Stimulated activated CD8-positive, alpha-beta memory T cell treated with anti-CD3 and anti-CD28 coated beads, Interleukin-2, amount 100 ng/mL, for 1 hour (primary cell): ENCODE measurements at places on chromosomes 2 and 18.
A peak's percentile ranks its signal among the peaks of the same experiment; 100 is the strongest.

DNA sequence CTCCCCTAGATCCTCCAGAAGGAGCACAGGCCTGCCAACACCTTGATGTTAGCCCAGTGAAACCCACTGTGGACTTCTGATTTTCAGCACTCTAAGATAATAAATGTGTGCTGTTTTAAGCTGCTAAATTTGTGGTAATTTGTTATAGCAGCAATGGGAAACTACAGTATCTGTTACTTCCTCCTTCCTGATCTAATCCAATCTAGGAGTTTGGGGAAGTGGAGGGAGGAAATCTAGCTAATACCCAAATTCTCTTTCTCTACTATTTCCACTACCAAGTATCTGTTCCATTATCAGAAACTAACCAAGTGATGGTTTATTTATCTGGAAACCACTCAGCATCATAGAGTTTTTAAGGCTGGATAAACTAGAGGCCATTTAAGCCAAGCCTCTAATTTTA, 64.9 kb downstream of the AFF3 start:
- DNase-seq: no peak

- DNase-seq: no peak
These were observed 212.5 kb upstream of the GULP1 start for GRCh38 chr2:188079196-188079595.

DNA sequence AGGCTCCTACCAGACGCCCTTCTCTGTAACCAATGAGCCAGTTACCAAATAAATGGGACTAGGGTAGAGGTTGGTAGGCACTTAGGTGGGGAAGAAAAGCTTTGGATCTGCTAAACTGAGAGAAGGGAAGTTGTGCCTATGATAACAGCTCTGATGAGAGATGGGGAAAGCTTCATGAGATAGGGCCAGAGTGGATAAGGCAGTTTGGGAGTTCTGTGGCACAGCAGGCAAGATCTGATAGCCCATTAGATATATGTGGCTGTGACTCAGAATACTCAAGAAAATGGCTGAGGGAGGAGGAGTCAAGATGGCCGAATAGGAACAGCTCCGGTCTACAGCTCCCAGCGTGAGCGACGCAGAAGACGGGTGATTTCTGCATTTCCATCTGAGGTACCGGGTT, 99.8 kb downstream of the PDE11A start:
- no peak for DNase-seq

DNA sequence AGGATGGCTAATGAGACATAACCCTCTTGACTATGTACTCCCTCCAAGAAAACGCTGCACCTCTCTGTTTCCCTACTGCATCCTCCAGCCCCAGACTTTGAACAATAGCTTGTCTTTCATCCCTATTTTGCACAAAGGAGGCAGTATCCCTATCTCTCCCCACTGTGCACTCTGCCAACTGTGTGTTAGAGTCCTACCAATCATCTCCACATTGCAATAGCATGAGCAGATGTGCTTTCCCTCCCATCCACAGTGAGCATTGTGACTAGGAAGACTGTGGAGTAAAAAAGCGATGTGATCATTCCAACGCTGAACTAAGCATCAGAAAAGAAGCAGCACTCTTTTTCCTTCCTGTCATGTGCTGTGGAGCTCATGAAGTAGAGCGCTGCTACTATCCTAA, 206.3 kb upstream of the GULP1 start:
- no peak for DNase-seq

DNA sequence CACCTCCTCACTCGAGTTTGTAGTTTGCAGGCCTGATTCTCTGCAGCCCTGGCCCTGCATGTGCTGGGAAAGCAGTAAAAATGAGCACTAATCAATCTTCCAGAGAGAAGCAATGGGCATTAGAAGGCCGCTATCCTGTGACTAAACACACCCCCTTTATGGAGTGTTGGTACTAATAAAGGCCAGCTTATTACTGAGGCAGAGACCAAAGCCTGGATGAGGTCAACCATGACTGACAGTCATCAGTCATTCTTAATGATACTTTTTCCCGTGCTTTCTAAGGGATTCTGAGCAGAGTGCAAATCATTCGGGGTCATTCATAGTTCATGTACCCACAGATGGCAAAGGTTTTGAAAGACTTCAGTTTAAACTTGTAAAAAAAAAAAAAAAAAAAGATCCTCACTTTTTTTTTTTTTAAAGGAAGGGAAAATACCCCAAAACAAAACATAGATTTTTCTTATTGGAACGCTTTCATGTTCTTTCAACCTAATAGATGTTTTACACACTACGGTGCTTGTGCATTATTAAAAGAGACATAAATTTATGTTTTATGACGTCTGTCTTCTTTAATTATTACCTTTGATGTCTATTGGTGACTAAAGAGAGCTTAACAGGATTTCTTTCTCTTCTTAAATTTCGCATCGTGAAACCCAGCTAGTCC, 13.2 kb downstream of the TSHZ1 start:
- DNase-seq: no peak

GRCh38 chr2:100580367-100581276, 17.8 kb downstream of the PDCL3 start:
- no peak for DNase-seq

DNA sequence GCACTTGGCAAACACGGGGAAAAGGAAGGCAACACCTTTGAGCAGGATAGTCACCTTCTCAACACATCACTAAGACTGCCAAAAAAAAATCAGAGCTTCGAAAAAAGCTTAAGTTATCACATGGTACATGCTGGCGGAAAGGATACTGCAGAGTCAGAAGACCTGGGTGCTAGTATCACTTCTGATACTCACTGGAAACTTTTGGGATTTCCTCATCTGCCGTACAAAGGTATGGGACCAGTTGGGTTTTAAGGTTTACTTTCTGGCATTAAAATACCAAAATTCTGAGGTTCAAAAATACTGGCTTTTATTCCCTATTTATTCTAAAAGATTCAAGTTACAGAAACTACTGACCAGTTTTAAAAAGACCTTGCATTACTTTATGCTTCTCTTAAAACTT, 2.9 kb downstream of the SUCLG1 start:
- no peak for DNase-seq

- DNase-seq: no peak
These were observed 91.6 kb downstream of the FAM161A start for GRCh38 chr2:61762292-61762691.

DNA sequence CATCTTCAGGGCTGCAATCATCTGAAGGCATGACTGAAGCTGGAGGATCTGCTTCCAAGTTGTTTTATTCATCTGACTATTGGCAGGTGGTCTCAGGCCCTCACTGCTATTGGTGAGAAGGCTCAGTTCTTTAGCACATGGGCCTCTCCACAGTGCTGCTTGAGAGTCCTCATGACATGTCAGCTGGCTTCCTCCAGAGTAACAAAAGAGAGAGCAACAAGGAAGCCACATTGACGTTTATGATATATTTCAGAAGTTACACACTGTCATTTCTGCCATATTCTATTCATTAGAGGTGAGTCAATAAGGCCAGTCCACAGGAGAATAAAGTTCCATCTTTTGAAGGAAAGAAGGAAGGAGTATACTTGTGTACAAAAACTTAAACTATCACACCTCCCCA, 7.9 kb upstream of the SIGLEC15 start:
- no peak for DNase-seq

DNA sequence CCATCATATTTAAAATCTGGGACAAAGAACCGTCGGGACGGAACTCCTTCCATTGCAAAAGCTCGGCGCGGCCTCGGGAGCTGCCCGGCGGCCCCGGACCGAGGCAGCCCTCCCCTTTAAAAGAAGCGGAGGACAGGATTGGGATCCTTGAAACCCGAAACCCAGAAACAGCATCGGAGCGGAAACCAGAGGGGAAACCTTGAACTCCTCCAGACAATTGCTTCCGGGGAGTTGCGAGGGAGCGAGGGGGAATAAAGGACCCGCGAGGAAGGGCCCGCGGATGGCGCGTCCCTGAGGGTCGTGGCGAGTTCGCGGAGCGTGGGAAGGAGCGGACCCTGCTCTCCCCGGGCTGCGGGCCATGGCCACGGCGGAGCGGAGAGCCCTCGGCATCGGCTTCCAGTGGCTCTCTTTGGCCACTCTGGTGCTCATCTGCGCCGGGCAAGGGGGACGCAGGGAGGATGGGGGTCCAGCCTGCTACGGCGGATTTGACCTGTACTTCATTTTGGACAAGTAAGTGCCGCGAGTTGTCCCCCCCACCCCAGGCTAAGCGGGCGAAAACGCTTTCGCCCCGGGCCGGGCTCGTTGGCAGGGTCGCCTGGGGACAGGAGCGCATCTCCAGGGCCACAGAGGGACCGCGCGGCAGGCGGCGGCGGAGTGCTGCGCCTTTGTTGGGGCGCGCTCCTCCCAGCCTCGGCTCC, at the start of gene ANTXR1:
ANTXR1 (plus strand) TSS at position 38 of the 698 bp plus-strand sequence; CDS start at position 359, 321 bp downstream.
- DNase-seq: peak; percentile 7

- no peak for DNase-seq
These were observed 205.8 kb downstream of the NDUFA10 start for GRCh38 chr2:239819091-239819973.

GRCh38 chr18:25121442-25121841, 230.5 kb downstream of the ZNF521 start:
- DNase-seq: no peak

- DNase-seq: no peak
These were observed 21.2 kb upstream of the RPL37A start for GRCh38 chr2:216477283-216478035.

DNA sequence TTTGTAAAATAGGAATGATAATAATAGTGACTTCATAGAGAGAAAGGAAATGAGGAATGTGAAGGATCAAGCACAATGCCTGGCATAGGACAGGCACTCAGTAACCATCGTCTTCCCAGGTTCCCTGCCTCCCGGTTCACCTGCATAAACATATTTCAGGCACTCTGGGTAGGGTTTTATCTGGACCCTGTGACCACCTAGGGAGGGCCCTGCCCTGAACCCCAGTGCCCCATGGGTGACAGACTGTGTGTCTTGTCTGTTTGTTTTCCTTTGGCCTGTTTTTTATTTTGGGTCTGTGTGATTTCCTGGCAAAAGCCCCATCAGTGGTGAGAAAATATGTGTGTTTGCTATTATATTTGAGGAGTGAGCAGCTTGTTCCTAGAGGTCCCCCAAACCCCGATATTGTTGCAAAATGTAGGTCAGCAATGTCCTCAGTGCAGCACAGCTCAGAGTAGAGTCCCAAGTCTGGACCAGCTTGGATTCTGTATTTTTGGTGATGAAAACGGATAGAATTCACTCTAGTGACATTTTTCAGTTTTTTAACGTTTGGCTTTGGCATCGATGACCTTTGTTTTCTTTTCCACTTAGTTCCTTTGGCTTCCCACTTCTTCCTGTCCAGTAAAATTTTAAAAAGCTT, 9.6 kb upstream of the NT5C1B start:
- DNase-seq: no peak

DNA sequence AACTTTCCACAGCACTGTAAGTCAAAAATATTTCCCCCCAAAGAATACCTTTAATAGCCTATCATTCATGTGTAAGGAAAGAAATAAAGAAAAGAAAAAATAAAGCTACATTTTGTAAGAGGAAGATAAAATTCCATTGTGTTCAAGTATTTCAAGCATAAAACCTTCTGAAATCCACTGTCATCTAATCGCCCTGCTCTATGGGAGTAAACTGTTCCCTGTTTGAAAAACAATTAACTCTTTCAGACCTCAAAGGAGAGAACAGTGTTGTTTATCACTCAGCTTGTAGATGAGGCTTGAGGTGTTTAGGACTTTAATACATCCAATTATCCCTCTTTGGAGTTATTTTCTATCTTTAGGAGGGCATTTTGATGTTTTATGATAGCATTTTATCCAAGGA, 112.2 kb upstream of the REG3G start:
- no peak for DNase-seq

DNA sequence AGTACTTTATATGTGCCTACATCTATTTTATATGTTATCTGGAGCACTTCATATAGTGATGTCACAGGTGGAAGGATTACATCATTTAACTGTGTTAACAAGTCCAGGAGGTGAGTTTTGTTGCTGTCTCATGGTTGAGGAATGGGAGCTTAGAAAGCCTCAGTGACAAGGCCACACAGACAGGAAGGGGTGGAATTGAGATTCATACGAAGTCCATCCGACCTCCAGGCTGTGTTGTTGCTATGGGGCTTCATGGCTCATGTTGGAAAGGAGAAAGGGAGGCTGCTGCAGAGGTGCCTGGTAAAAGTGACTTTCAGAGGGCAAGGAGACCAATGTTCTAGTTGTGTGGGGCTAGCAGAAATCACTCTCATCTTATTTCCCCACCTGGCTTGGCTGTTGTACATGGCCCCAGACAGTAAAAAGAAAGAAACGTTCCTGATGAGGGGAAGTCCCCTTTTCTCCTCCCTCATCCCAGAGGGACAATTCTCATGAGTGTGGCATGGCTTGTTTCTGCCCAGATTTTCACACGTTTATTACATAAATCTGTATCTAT, 31.0 kb upstream of the GREB1 start:
- no peak for DNase-seq

DNA sequence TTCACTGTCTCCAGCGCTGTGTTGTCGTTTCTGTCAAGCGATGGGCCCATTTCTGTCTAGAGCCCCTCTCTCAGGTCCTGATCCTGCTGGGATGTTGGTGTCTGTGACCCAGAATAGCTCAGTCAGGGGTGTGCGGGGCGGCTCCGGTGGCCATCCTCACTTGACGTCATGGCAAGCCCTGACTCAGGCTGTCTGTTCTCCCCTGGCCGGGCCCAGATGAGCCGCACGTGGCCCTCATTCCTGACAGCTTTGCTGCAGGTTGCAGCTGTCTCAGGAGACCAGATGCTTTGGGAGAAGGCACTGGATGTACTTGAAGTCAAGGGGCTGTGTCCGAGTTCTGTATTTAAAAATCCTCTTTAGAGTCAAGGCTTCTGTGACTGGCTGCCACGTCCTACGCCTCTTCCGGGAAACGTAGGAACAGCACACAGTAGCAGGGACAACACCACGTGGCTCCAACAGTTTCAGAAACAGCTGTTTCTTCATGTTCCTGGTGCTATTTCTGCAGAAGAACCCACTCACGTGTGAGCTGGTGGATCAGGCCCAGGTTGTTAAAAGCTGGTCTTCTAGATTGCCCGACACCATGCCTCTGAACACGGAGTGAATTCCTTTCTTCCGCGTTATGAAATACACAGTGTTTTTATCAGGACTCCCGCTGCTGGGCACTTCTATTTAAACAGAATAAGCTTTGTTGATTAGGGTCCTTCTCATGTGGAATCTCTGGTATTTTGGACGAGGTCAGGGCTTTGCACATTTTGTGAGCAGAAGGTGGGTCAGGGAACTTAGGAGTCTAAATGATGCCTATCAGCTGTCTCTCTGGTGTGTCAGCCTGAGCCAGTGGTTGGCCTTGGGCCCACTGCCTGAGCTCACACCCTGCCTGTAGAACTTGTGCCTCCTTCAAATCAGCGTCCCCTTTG, 28.3 kb upstream of the NTSR2 start:
- no peak for DNase-seq

- no peak for DNase-seq
These were observed 64.1 kb downstream of the CPS1 start for GRCh38 chr2:210620456-210620855.

DNA sequence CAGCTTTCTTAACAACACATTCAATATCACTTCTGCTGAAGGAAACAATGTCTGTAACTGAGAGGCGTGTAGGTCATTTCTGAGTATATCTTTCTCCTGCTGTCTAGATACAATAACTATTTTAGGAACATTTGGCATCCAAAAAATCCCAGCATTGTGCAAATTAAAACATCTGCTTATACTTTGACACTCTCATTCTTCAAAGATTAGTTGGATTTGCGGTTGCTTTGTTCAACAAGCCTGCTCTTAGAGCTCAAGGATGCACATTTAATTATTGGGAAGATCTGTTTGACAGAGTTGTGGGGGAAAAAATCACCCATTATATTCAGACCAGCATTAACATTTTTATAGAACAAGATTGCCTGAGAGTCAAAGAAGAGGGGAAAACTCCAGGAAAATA, 449.5 kb upstream of the HNRNPA3 start:
- no peak for DNase-seq
